ENCODE measurements at places on chromosomes 3 and 15. TPM values are rescaled to one million over a fixed set of nuclear protein-coding genes. Genes with fewer than 3 reads are reported as not detected.

EPHA6 gene
- 1.8 TPM for total RNA-seq

GRCh38 chr3:169455472-169455871, 208.0 kb downstream of the MECOM start:
- DNase-seq = peak; percentile 32

STAC gene
- total RNA-seq = 6.7 TPM

DNA sequence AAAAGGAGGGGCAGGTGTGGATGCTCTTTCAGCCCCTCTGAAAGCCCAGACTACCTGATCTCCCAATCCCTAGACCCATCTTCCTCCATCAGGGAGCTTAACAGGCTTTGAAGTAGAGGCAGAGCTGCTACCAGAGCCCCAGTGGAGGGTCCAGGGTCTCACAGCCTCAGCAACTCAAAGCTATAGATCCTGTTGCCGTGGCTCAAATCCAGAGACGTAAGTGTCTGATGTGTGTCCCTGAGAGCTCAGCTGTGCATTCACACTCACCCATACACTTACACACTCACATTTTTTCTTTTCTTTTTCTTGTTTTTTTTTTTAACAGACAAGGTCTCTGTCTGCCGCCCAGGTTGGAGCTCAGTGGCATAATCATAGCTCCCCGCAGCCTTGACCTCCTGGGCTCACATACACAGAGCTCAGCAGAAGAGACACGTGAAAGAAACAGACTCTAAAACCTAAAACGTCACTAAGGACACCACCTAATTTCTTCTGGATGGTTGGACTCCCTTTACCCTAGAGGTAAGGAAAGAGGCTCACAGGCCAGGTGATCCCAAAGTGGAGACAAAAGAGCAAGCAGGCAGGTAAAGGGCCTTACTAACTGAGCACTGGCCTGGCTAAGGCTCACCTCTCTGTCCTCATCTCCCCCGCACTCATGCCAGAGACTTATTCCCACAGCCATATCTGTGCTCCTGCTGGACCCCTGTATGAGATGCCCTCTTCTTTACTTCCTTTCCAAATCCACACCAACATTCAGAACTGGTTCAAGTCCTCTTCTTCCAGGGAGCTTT, 80.7 kb downstream of the SCN11A start:
- no peak for DNase-seq

DNA sequence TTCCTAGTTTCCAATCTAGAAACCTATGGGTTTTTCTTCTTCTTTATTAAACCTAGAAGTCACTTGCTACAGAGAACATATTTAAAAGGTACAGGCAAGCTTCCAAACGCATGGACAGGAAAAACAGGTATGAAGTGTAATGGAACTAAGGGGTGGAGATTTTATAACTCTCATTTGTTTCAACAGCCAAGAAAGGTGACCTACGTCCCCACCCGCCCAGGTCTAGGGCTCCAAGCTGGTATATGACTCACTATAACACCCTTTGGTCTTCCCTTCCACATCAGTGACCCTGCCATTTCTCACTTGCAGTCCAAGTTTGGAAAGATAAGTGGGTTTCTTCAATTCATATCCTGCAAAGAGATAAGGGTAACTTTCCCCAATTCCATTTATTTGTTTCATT, 6.0 kb upstream of the LIPH start:
- peak; percentile 96 for DNase-seq

DNA sequence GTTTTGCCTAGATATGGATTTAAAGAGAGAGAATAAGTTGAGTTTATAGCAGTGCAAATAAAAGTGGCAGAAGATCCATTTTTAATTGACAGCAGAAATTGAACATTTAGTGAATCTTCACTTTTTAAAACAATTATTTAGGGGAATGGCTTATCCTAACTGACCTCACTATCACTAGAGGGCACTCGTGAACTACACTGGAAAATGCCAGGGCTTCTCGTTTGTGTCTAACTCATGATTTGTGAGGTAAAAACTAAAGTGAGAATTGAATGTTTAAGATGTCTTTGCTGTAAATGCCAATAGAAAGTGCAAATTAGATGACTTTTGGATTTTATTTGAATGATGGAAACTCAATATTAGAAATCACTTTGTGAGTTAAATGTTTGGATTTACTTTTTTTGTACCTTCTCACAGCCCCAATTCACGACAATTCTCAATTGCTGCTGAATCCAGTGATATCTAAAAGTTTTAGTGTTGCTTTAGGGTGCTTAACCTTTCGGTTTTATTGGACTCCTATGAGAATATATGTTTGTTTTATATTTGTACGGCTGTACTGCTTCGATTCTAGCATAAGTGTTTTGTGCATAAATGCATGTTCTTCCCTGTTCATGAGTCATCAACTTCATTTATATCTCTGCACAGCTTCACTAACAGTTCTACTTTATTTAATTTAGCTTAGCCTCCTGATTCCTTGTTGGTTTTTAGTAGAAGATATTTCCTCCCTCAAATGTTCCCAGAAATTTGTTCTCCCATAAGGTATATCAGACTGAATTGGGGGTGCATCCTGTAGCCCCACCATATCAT, 462.1 kb downstream of the MFSD1 start:
- DNase-seq = peak; percentile 72

GRK7 gene
- total RNA-seq = 0.12 TPM

DNA sequence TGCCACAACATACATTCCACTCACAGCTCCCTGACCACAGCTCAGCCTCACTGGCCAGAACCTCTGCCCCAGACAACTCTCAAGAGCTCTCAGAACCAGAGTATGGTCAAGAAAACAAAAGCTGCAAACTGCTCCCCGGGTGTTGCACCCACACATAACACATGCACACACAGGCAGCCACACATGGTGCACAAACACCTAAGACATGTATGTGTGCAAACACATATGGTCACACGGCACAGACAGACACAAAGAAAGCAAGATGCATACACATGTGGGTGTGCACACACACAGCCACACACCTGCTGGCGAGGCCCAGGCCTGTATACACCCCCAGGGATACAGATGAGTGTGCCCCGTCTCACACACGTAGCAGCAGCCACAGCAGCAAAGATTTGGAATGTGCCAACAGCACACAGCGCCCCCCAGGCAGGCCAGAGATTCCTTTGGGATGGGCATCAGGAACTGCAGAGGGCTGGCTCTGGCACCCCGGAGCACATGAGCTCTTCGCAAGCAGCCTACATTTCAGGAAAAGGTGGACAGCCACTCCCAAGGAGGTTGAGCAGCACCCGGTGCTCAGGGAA, 6.6 kb downstream of the KLF15 start:
- no peak for DNase-seq

ST3GAL6 gene
- 7.3 TPM for total RNA-seq

ROBO2 gene
- not detected for total RNA-seq

Measured in PC-3 (cell line).